ENCODE measurements at places on chromosomes 6 and 20. TPM values are rescaled to one million over a fixed set of nuclear protein-coding genes. Genes with fewer than 3 reads are reported as not detected.

Gene EPHA7
- 8.7 TPM for total RNA-seq

Gene SUMO4
- 2.0 TPM for total RNA-seq

Gene SLC35D3
- total RNA-seq: 0.23 TPM

Gene LGSN
- total RNA-seq: not detected

Gene SIRPG
- total RNA-seq: 0.32 TPM

Gene TMEM200A
- 0.87 TPM for total RNA-seq

Gene MTFR2
- 2.9 TPM for total RNA-seq

Gene CST4
- total RNA-seq: not detected

Gene ANGPT4
- total RNA-seq: 0.27 TPM

Gene NMBR
- not detected for total RNA-seq

Gene COL9A3
- total RNA-seq: 5.8 TPM

Gene GJA10
- total RNA-seq: not detected

DNA sequence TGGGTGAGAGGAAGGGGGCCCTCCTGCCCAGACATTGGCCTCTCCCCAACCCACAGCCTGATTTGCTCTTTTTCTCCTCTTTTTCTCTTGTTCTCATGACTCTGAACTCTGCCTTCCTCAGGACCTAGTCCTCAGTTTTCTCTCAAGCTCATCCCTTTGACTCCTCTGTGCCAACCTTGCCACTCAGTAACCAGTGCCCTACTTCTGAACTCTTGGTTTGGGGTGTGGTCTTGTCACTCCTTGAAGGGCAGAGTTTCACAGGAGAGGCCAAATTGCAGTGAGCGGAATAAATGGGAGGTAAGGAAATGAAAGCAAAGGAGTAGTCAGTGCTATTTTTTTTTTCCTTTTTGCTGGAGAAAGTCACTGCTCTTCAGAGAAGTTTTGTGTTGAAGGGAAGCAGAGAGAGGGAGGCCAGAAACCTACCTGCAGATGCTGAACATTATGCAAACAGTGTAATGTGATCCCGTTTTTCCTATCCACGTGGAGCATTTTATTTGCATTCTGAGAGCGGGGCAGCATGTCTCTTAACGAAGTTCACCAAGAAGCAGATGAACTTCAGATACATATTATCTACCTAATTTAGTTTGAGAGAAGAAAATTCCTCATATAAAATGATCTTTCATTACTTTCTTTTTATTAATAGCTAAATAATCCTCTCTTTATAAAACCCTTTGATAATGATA lies 26.9 kb downstream of the CFAP61 start:
- DNase-seq: no peak

DNA sequence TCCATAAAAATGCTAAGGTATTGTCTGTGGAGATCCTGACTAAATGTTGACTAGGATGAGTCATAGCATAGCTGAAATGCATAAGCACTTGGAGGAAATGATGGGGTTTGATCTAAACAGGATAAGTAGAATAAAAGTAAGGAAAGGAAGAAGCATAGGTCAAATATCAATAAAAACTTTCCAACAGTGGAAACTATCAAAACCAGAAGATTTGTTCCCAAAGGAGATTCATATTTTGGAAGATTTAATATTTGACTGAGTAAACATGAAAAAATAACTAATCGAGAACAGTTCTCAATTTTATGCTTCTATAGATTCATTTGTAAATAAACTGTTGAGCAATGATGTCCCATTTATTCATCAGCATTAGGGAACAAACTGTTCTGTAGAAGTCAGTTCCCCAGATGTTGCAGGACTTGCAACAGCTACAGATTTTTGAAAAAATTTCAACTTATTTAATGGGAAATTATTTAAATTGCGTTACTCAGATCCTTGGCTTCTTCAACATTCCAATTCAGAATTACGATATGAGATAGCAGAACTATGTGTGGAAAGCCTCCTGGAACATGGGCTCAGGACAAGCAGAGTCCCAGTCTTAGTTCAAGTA lies 133.7 kb upstream of the TBX18 start:
- no peak for DNase-seq

DNA sequence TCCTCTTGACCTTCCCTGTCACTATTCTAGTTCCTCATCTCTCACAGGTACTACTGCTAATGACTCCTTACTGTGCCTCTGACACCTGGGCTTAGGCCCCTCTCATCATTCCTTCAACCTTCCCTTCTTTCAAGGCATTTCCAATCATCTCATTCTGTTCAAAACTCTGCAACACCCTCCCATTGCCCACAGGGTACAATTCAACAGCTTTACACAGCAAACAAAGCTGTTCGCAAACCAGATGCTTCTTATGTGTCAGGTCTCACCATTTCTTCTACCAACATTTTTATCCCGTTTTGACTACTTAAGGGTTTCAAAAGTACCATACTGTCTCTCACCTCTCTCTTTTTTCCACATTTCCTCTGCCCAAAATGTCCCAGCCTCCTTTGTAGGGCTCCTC lies 84.4 kb upstream of the ID4 start:
- DNase-seq: no peak

DNA sequence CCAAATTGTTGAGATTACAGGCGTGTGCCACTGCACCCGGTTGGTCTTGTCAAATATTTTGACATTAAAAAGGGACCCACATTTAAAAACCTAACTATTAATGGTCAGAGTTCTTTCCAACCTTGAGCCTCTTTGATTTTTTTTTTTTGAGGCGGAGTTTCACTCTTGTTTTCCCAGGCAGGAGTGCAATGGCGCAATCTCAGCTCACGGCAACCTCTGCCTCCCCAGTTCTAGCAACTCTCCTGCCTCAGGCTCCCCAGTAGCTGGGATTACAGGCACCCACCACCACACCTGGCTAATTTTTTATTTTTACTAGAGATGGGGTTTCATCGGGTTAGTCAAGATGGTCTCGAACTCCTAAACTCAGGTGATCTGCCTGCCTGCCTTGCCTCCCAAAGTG lies 31.3 kb downstream of the CTNNBL1 start:
- DNase-seq: no peak

GRCh38 chr20:40547483-40548091 lies 141.4 kb downstream of the MAFB start:
- no peak for DNase-seq

DNA sequence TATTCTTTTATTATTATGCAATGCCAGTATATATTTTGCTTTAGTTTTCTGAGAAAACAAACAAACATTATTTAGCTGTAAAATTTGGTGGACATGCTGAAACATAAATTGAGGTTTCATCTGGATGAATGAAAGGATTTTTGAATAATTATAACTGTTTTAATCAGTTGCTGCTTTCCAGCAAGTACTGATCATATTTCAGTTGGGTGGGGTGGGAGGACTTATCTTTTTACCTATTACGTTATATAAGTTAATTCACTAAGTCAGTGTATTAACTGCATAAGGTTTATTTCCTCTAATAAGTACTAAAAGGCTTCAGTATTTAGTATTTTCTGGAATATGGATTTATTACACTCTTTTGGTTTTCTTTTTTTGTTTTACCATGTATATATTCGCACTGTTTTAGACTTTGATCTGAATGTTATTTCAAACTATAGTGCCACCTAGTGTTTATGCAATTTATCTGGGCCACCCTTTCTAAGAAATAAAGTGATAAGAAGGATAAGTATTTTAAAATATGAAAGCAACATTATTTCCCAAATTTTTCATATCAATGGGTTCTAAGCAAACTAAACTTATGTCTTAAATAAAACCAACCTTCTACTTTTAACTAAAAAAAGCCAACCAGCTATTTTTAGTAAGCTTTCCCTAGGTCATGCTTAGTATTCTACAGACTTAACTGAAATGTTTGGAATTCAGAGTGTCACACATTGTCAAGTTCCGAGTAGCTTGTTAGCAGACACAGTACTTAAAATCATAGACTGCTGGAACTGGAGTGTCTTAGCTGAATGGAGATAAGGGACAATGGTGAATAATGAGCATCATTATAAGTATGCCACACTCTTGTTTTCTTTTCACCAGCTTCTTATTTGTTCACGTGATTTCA lies 105.4 kb upstream of the MCHR2 start:
- DNase-seq: no peak

DNA sequence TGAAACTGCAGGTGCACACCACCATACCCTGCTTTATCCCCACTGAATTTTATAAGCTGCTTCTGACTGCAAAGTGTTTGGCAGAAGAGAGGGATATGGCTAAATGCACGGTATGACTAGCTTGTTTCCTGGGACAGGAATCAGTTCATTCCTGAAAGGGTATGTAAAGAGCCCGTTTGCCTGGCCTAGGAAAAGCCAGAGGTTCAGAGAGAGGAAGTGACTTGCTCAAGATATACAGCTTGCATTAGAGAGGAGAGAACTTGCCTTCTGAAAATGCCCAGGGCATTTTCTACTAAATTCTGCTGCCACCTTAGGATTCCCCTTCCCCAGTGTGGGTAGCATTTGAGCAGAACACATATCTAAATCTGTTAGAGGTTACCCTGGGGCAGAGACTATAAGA lies 683 bp upstream of the GCNT2 start:
- no peak for DNase-seq

- no peak for DNase-seq
These were observed 105.9 kb downstream of the ADTRP start for GRCh38 chr6:11672669-11673068.

DNA sequence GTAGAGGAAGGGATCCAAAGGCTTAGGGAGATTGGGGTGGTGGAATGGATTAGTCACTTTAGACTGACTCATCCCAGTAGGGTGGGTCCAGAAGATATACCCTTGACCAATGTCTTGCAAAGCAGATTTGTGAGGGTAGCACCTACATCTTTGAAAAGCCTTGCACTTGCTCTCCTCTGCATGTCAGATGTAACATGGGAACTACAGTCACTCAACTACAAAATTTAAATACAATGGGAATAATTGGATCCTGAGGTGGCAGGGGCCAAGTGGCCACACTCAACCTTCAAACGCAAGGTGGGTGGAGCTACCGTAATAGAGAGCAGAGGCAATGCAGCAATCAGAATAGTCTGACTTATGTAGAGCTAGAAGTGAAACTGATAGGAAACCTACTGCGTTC lies 71.2 kb downstream of the ME1 start:
- no peak for DNase-seq

DNA sequence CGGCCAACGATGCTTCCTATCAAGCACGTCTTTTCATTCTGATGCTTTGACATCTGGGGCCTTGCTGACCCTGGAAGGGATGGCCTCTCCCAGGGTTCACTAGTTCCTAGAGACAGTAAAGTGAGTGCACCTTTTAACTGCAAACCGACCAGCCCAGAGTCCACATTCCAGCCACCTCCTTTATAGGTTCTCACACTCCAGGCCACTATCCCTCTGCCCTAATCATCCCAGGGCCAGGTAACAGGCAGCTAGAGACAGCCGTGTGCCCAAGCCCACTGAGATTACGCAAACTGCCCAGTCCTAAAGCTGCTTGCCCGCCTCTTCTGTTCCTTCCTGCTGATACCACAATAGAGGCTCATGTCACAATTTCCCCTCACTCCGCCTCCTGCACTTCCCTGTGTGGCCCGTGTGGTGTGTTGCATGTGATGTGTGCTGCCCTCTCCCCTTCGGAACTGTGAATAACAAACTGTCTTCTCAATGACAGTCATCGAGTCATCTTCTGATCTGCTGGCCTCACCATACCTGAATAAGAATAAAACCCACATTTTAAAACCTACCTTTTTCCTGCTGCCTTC lies 123.7 kb upstream of the EXOC2 start:
- no peak for DNase-seq

DNA sequence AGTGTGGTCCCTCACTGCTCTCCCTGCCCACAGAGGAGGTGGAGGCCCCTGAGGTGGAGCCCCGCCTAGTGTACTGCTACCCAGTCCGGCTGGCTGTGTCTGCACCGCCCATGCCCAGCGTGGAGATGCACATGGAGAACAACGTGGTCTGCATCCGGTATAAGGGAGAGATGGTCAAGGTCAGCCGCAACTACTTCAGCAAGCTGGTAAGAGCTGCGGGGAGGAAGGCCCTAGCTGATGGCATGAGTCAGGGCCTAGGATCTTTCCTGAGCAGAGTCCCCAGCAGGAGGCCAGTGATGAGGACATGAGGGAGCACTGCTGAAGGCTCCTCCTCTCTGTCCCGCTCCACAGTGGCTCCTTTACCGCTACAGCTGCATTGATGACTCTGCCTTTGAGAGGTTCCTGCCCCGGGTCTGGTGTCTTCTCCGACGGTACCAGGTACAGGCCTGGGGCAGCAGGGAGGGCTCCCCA lies 11.2 kb downstream of the PCIF1 start:
- no peak for DNase-seq

DNA sequence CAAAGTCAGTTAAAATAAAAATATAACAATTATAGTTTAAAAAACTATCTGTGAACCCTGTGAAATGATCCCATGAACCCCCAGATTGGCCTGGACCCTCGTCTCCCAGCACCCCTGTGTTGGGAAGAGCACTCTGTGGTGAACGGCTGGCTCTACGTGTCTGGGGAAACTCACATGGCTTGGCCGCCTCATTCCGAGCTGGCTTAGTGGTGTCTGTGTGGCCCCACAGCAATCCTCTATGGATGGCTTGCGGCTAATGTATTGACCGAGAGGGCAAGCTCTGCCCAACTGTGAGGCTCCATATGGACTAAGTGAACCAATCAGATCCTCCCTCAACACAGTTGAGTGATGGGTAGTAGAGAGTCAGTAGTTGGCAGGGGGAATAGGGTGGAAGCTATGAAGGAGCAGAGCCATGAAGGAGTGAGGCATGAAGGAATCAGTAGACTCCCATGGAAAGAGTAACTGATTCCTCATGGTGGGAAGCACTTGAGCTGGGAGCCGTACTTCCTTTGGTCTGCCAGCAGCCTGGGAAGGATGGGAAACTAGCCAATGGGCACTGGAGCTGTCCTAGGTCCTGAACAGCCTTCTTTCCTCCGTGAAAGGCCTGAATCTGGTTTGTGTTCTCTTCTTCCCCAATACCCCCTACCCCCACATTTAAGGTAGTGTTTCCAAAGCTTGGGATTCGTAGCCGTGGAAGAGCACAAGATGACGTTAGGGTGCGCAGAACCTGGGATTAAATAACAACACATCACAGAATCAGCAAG lies 21.6 kb upstream of the ZNF831 start:
- no peak for DNase-seq

DNA sequence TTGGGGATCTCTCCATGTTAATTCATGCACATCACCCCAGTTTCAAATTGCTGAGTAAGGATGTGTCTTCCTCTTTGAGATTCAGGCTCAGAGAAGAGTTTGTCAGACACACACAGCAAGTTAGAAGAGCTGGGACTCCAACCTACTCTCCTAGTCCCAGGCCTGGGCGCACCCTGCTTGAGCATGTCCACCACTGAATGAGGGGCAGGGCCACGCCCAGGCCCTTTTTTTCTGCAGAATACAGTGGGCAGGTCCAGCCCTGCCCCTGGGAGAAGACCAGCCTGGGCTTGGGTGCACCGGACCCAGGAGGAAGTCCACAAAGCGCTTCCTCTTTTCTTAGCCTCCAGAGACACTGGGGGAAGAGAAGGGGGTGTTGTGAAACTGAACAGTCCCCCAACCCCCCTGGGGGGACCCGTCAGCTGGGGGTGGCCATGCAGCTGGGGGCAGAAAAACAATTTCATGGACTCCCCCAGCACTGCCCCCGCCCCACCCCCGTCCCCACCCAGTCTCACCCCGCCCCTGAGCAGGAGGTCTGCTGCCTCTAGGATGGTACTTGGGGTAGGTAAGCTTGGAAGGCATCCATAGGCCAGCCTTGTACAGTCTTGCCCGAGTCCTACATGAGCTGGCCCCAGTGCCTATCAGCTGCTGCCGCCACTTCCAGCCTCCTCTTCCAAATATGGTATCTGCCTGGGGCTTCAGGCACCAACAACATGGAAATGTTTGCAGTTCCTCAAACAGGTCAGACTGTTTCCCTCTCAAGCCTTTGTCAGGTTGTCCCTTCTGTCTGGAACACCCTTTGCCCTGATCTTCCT lies 11.7 kb upstream of the HCK start:
- peak; percentile 53 for DNase-seq

GRCh38 chr6:129536271-129536670 lies 173.7 kb downstream of the ARHGAP18 start:
- DNase-seq: no peak

Data from prostate gland (tissue), 2 donors.